Activated CD4-positive, alpha-beta T cell treated with anti-CD3 and anti-CD28 coated beads, Interleukin-2, Interleukin-4, amounts not matched to agents 100 ng/mL and 50 ng/mL, durations not matched to agents 16 hours and 8 hours (primary cell): ENCODE measurements at places on chromosomes 3 and 15.

DNA sequence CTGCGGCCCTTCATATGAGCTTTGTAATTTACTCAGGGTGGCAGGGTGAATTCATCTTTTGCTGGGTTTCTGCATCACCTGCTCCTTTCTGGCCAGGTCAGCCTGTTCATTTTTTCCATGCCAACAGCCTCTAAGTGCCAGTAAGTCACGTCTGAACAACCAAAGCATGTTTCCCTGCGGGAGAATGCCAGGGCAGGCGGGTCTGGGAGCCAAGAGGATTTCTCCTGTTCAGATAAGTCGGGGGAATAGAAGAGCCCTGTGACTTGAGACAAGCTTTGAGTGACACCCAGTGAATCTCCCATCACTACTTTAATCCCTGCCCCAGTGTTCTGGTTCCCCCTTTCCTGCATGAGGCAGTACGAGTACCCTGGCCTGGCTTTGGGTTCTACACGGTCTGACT lies 153.1 kb downstream of the PGPEP1L start:
- DNase-seq: no peak

DNA sequence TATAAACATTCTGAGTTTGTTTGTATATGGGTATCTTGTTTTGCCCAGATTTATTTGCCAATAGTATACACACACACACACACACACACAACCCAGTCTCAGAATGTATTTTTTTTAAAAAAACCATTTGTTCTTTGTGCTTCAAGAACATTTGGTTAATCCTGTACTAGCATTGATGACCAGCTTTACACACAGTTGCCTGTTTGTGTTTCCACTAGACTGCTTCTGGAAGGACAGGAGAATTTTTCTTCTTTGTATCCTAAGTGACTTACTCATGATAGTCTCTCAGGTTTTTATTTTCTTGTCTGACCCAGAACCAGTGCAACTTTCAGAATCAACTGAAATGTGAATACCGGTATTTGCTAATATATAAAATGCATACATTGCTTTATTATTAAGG lies 40.5 kb downstream of the U2SURP start:
- DNase-seq: no peak

DNA sequence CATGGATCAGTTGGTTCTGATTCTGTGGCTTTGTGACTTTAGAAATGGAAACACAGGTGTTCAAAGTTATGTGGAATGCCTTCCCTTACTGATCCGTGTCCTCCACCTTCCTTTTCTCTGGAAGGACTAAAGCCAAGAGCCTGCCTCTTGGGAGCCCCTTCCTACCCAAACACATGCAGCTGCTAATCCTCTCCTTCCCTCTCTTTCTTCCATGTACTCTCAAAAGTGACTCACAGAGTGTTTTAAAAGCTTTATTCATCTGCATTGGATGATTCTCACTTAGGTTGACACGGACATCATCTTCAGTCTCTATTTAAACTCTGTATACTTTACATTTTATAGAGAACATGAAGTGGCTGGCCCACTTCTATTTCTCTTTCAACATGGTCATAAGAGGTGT lies 856.5 kb upstream of the ARPP21 start:
- DNase-seq: no peak

GRCh38 chr3:119630128-119630879 lies 30.1 kb downstream of the POPDC2 start:
- DNase-seq: no peak

- no peak for DNase-seq
Observed at GRCh38 chr3:74883222-74883621, 268.8 kb upstream of the CNTN3 start.

DNA sequence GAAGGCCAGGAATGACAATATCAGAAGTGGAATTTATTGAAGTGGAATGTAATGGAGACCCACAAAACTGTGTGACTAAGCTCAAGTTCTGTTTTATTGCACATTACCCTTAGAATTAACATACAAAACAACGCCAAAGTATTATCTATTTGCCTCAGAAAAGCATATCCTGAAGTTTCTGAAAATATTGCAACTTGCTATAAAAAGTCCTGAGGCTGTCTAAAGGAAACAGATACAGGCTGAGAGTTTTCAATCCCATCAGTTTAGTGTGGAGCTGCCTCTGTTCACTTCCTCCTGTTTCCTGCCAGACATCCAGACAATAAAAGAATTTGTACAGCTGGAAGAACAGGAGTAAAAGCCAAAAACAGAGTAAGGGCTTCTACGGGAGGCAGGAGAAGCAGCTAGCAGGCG lies 108.8 kb downstream of the FBN1 start:
- no peak for DNase-seq

GRCh38 chr15:50854601-50855490 lies 53.6 kb upstream of the AP4E1 start:
- DNase-seq: no peak

- no peak for DNase-seq
Observed at GRCh38 chr3:58160399-58160798, 50.4 kb downstream of the DNASE1L3 start.

DNA sequence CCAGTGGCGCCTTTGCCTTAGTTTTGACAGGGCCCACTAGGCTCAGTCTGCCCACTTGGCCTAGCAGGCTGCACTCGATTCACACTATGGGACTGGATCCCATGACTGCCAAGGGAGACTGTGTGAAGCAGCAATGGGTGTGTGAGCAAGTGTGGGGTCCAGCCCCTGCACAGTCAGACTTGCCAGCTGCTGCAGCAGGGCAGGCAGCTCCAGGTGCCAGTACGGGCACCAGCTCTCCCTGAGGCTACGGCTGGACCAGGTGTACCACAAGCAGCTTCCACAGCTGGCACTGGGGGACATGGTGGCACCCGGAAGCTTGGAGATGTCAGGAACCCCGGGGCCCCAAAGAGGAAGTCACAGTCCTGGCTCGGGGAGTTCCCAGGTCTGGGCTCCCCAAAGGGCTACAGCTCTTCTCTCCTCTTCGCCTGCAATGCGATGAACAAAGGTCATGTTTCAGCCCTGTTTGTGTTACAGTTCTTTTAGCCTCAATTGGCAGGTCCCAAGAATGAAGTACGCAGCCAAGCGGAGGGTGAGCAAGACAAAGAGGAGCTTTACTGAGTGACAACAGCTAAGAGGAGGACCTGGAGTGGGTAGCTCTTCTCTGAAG lies 67.1 kb downstream of the PIK3CB start:
- no peak for DNase-seq

GRCh38 chr3:176789281-176789705 lies 408.0 kb downstream of the TBL1XR1 start:
- no peak for DNase-seq

GRCh38 chr3:72891053-72891855 lies 3.4 kb downstream of the GXYLT2 start:
- DNase-seq: no peak

GRCh38 chr3:181711325-181712135 lies at the start of gene SOX2:
Gene SOX2 (plus strand): TSS chr3:181711925. CDS start chr3:181712361, 436 bp downstream.
- peak; percentile 17 for DNase-seq

DNA sequence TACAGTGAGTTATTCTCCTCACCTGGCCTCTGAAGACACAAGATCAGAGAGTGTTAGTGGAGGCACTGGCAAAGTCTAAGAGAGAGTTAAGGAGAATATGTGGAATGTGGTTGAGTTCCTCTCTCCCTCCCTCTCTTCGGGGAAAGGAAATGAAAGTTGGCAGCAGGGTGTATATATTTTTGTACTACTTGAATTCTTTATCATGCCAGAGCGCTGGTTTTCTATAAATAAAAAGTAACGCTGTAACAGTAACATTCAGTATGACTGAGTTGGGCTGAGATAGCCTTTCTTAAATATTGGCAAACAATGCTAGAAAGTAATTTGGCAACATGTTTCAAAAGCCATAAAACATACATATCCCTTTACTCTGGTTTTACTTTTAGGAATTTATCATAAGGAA lies 77.5 kb upstream of the TNFAIP8L3 start:
- no peak for DNase-seq

- DNase-seq: no peak
Observed at GRCh38 chr3:11339541-11339940, 67.3 kb downstream of the ATG7 start.

DNA sequence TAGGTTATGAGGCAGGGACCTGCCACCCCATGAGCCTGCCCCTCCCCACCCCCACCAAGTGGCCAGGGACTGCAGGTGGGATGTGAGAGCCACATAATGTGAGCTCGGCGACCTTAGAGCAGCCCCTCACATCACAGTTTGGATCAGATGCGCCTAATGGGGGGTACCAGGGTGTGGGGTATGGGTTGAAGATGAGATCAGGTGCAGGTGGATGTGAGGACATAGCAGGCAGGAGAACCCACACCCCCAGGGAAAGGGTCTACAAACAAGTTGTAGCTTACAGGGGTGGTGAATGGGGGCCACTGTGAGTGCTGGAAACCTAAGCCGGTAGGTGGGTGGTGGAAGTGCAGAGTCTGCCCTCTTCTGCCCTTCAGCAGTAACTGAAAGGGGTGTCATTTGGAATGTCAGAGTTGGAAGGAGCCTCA lies 94.0 kb downstream of the CORO2B start:
- DNase-seq: no peak

- DNase-seq: no peak
Observed at GRCh38 chr3:33044676-33045075, 52.3 kb downstream of the GLB1 start.

- DNase-seq: no peak
Observed at GRCh38 chr15:52113235-52113634, 660 bp upstream of the BCL2L10 start.

DNA sequence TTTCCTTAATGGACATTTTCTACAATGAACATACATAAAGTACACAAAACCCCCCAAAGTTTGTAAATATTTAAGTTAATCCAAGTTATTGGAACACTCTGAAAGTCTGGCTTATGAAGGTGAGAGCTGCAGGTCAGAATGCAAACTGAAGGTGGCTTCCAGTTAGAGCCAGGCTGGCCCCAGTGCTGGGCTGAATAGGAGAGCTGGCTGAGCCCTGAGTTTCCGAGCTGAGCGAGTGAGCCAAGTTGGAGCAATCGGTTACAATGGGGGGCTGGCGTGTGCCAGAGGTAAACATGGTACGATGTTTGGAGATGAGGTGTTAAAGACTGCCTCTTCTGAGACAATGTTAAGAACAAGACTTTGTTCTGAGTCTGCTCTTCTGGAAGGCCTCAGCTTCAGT lies 230.8 kb upstream of the MCTP2 start:
- DNase-seq: no peak

DNA sequence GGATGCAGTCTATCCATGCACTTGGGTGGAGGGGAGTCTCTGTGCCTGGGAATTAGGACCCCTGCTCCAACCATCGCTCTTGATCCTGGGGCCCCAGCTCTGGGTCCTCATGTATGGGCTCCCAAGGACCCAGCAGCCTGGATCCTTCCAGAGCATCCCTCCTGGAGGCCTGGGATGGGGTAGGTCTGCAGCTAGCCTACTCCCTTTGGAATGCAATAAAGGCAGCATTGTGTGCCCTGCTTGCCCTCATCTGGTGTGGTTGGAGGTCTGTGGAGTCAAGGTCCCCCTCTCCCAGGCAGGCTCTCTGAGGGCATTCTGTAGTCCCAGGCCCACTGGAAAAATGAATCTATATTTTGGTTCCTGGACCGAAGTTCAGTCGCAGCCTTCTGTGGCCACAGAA lies 15.0 kb upstream of the SLC28A1 start:
- no peak for DNase-seq

GRCh38 chr3:112770032-112770626 lies 76.5 kb downstream of the CD200R1L start:
- peak; percentile 34 for DNase-seq

- DNase-seq: no peak
Observed at GRCh38 chr3:139634111-139634635, 43.6 kb downstream of the NMNAT3 start.

- no peak for DNase-seq
Observed at GRCh38 chr3:195187609-195188425, 83.1 kb downstream of the XXYLT1 start.

DNA sequence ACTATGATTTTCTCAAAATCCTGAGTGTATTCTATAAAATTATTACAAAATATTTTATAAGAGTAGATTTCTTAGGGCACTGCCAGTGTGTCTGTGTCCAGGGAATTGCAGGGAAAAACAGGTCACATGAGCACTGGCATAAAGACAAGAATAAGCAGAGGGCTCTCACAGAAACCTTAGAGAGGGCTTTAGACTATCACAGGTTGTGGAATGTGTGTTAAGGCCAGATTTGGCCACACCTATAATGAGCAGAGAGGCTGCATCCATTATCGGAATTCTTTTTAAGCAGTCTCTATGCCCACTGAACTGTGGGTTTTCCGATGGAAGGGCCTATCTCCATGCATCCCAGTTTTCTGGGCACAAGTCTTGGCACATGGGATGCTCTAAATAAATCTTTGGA lies 90.2 kb downstream of the RTP4 start:
- no peak for DNase-seq
